Fibroblast of skin of scalp (primary cell): ENCODE measurements at places on chromosomes 5 and 9.

GRCh38 chr5:115949096-115949495, 13.2 kb upstream of the LVRN start:
- DNase-seq: peak; percentile 23

DNA sequence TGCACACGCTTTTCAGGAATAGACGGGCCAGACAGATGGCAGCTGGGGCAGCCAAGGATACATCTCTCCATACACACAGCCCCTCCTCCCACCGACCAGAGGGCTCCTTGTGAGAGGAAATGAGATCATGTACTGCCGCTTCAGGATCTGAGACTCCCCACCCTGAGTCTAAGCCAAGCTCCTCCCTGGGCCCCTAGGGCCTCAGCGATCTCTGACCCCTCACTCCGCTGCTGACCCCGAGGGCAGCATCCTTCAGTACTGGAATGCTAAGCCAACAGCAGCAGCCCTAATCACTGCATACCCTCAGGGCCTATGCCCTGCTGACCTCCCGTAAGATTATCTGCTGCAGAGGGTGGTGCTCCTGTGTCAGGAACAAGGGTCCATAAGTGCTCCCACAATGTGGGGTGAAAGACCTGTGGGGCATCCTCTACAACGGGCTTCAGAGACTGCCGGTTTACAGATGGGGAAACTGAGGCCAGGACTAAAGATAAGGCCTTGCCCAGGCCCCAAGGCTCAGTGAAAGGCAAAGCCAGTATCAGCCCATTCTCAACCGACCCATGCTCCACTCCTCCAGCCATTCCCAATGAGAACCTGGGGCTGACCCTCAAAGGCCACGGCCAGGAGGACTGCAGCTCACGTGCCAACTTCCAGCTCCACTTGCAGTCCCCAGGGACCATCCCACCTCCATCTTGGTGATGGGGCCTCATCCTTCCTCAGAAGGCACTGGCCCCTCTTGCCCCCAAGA, 37.5 kb downstream of the BICD2 start:
- peak; percentile 15 for DNase-seq

- no peak for DNase-seq
These were observed 60.7 kb downstream of the ROR2 start for GRCh38 chr9:91889161-91889911.

DNA sequence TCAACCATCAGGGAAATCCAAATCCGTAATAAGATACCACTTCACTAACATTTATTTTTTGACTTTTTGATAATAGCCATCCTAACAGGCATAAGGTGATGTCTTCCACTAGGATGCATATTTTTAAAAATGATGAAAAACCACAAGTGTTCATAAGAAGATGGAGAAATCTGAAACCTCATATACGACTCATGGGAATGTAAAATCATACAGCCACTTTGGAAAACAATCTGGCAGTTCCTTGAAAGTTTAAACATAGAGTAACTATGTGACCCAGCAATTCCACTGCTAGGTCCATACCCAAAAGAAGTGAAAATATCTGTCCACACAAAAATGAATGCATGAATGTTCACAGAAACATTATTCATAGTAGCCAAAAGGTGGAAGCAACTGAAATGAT, 431.0 kb downstream of the ENC1 start:
- peak; percentile 69 for DNase-seq

DNA sequence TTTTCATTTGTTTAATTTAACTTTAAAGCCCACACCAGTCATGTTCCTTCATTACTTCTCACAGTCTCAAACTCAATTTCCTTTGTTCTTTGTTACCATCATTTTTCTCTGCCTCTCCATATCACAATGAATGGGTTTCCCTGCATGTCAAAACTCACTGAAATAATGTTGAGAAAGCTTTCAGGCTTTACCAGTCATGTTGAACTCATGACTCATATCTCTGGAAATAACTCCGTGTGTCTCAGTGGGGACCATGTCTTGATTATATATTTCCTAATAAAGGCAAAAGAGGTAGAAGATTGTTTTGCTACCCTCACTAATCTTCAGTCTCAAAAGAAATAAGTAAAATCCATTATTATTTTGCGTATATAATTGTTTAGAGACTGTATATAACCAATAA, 231.2 kb downstream of the CHSY3 start:
- DNase-seq: peak; percentile 93

DNA sequence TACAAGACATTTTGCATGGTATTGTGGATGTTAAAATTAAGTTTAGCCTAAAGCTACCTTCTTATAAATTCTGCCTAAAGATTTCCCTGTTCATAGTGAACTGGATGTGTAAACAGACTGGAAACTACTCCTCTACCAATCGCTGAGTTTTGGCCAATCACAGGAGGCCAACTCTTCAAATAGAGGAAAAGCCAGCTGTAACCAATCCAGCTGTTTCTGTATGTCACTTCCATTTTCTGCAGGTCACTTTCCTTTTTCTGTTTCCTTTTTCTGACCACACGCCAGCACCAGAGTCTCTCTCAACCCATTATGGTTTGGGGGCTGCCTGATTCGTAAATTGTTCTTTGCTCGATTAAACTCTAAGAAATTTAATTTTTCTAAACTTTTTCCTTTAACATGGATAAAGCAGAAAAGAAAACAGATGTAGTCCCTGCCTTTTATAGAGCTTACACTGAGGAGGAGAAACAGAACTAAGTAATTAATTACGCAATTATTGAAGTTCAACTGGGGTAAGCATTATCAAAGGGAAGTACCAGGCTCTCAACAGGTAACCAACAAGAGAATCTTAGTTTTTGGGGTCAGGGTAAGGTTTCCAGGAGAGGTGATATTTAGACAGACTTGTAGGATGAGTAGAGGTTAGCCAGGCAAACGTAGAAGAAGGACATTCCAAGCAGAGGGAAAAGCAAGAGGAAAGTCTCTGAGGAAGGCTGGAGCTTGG, 27.7 kb downstream of the RANBP3L start:
- DNase-seq: no peak

GRCh38 chr5:178818094-178818493, 41.7 kb upstream of the ZNF354B start:
- no peak for DNase-seq

DNA sequence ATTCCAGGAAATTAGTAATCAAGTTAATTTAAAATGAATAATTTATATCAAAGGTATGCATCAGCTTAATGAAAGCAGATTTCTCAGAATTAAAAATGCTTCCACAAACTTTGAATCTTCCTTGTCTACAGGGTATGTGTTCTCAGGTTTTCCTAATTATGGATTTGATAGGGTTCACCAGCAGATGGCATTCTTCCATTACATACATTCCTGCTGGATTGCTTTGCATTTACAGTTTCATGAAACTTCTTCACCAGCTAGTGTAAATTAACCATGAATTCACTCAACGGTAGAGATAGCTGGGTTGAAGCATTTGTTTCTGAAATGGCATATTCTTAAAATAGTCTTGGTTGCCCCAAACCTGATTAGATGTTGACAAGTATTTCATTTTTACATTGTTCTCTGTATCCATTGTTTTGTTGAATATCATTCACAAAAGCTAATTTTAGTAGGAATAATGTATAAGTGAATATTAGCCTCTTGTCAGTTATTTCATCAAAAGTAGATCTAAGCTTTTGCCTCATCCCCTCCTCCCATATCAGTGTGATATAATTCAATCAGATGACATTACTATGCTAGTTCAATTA, 68.7 kb upstream of the WDR41 start:
- peak; percentile 54 for DNase-seq

GRCh38 chr5:7759257-7759871, 91.6 kb downstream of the CFAP90 start:
- DNase-seq: peak; percentile 55

DNA sequence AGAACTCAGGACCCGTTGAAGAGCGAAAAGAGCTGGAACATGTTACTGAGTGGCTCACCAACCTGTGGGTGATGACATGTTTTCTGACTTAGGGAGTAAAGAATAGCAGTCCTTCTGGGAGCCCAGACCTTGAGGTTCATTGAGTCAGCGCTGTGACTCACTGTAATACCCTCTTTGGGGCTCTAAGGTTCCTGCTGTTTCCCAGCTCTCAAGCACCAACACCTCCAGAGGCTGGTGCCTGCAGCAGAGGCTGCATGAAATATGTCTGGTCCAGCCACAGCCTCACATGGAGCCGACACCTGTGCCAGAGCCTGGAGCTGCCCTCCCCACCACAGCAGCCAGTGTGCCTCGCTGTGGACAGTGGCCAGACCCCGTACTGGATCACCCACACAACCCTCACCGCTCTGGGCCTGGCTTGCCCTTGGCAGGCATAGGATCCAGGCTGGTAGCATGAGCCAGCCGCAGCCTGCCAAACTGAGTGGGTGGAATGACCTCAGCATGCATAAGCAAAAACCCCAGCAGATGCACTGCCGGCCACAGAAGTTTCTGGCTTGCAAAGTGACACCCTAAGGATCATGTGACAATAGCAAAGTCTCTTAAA, 143.5 kb upstream of the MRPS30 start:
- no peak for DNase-seq

- no peak for DNase-seq
These were observed 323.4 kb downstream of the PIK3R1 start for GRCh38 chr5:68538814-68539420.

- no peak for DNase-seq
These were observed 23.2 kb upstream of the CARNMT1 start for GRCh38 chr9:75051285-75051684.
